ENCODE measurements at places on chromosomes 2 and 18. TPM values are rescaled to one million over a fixed set of nuclear protein-coding genes. Genes with fewer than 3 reads are reported as not detected.

The FBXO48 gene
- 1.5 TPM for total RNA-seq

The CYP27A1 gene
- total RNA-seq = 54.0 TPM

GRCh38 chr2:96359866-96360265 lies 24.3 kb downstream of the NCAPH start:
- DNase-seq = no peak
- no peaks in the 10 kb centered on the region for H3K4me1 ChIP-seq
- no peak overlapping the region for H3K27ac ChIP-seq
- no peaks in the 10 kb centered on the region for H3K27me3 ChIP-seq
- no peaks in the 10 kb centered on the region for H3K36me3 ChIP-seq

GRCh38 chr2:26469092-26469710 lies 8.7 kb downstream of the OTOF start:
- H3K27me3 ChIP-seq = no peaks in the 10 kb centered on the region
- H3K27ac ChIP-seq = no peak overlapping the region
- H3K4me3 ChIP-seq = no peak overlapping the region
- DNase-seq = peak; percentile 76
- no peaks in the 10 kb centered on the region for H3K36me3 ChIP-seq

- no peak overlapping the region for H3K27ac ChIP-seq
- H3K4me1 ChIP-seq = no peaks in the 10 kb centered on the region
- H3K36me3 ChIP-seq = no peaks in the 10 kb centered on the region
- no peak for DNase-seq
Observed at GRCh38 chr2:231720987-231721966, 13.0 kb downstream of the PTMA start.
